Activated CD8-positive, alpha-beta memory T cell treated with anti-CD3 and anti-CD28 coated beads, Interleukin-2, amount 10 ng/mL, durations not matched to agents 7 days and 5 days (primary cell): ENCODE measurements at places on chromosomes 1 and 21. TPM values are rescaled to one million over a fixed set of nuclear protein-coding genes. Genes with fewer than 3 reads are reported as not detected.

The OR2L2 gene
- 0.23 TPM for total RNA-seq

DNA sequence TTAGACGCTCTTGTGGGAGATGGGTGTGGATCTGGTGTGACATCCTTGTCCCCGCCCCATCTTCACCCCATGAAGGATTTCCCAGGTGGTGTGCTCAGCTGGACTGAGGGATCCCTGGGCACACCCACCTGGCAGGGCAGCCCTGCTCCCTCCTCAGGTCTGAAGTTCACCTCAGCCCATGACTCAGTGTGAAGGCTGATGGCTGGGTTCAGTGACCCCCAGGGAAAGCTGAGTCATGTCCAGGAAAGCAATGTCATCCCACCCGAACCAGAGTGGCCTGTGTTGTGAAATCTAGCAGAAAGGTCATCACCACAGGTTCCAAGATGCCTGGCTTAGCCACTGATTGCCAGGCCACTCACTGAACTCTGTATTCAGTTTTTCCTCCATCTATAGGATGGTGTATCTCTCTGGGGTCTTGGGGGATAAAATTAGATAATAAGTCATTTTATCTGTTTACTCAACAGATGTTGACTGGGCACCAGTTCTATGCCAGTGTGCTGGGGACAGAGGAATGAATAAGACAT is 97.7 kb upstream of the JUN start:
- no peaks in the 10 kb centered on the region for H3K27me3 ChIP-seq
- H3K4me1 ChIP-seq = peaks cover 32% of the 10 kb centered on the region
- no peaks in the 10 kb centered on the region for H3K36me3 ChIP-seq
- H3K27ac ChIP-seq = no peak overlapping the region
- no peak for DNase-seq

- no peak for DNase-seq
- no peaks in the 10 kb centered on the region for H3K36me3 ChIP-seq
- peaks cover 25% of the 10 kb centered on the region for H3K4me1 ChIP-seq
- H3K27me3 ChIP-seq = peaks cover 34% of the 10 kb centered on the region
- H3K27ac ChIP-seq = no peak overlapping the region
Observed at GRCh38 chr1:113388621-113389358, 1.5 kb upstream of the MAGI3 start.

DNA sequence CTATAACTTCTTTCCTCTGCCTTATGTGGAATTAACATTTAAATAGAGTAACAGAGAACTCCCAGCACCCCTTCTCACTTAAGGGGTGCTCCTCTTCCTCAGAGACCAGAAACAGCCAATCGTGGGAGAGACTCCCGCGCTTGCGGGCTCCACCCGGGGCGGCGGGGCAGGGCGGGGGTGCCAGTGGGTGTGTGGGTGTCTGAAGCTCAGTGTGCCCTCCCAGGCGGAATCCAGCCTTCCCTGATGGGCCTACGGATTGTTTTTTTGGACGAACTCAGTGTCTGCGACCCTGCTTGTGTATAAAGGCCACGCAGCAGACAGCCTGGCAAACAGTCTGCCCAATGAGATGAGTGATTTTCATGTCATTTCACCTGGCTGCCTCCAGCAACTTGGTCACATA is 6.2 kb downstream of the RCC2 start:
- peaks cover 44% of the 10 kb centered on the region for H3K36me3 ChIP-seq
- H3K27ac ChIP-seq = no peak overlapping the region
- H3K27me3 ChIP-seq = no peaks in the 10 kb centered on the region
- no peak overlapping the region for H3K4me3 ChIP-seq

GRCh38 chr1:87115317-87115890 is 201.0 kb downstream of the HS2ST1 start:
- no peak for DNase-seq
- H3K4me3 ChIP-seq = no peak overlapping the region
- H3K27ac ChIP-seq = no peak overlapping the region
- H3K36me3 ChIP-seq = no peaks in the 10 kb centered on the region
- H3K27me3 ChIP-seq = no peaks in the 10 kb centered on the region
- peaks cover 3% of the 10 kb centered on the region for H3K4me1 ChIP-seq

The RNF186 gene
- total RNA-seq = not detected

The OPRD1 gene
- not detected for total RNA-seq

DNA sequence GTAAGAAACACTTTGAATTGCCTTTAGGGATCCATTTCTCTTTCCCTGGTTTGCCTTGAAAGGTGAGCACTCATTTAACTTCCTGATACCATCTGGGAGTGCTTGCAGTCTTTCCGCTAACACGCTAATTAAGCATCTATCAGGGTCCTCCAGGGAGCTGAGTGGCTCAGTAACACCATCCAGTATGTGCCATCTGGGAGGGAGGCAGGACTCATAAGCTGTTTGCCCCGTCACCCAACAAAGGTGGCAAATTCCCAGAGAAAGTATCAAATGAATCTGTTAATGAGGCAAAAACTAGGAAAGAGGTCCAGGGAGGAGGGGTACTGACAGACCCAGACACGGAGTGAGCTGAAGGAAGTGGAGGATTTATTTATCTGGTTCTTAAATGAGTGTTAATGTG is 430.9 kb downstream of the HLX start:
- no peaks in the 10 kb centered on the region for H3K27me3 ChIP-seq
- no peak overlapping the region for H3K4me3 ChIP-seq
- no peak overlapping the region for H3K27ac ChIP-seq
- no peak for DNase-seq
- no peaks in the 10 kb centered on the region for H3K36me3 ChIP-seq

GRCh38 chr1:164559342-164560051 is 513 bp downstream of the PBX1 start:
- H3K27ac ChIP-seq = no peak overlapping the region
- peak overlapping the region; percentile 53 for H3K4me3 ChIP-seq
- peaks cover 1% of the 10 kb centered on the region for H3K36me3 ChIP-seq
